ENCODE measurements at places on chromosomes 11 and 22. TPM values are rescaled to one million over a fixed set of nuclear protein-coding genes. Genes with fewer than 3 reads are reported as not detected.

Gene KCTD14
- 6.9 TPM for total RNA-seq

Gene BTBD18
- total RNA-seq = not detected

Gene PAMR1
- total RNA-seq = 26.1 TPM

Gene FERMT3
- 1.8 TPM for total RNA-seq

Gene FAT3
- 0.59 TPM for total RNA-seq

Gene NCAPD3
- total RNA-seq = 20.5 TPM

Gene DRAP1
- total RNA-seq = 419 TPM

Gene ZNF214
- total RNA-seq = 0.89 TPM

Gene RFPL2
- total RNA-seq = not detected

Gene SAMM50
- total RNA-seq = 49.5 TPM

Gene TECTA
- under 0.01 TPM for total RNA-seq

Gene KIAA0930
- 15.5 TPM for total RNA-seq

Gene SCGB1C1
- not detected for total RNA-seq

Gene LSP1
- total RNA-seq = 2.0 TPM

Gene PHF21B
- not detected for total RNA-seq

Gene CENATAC
- total RNA-seq = 7.1 TPM

Gene PPFIBP2
- 4.9 TPM for total RNA-seq

Gene SLCO2B1
- not detected for total RNA-seq

Gene XPNPEP3
- total RNA-seq = 8.1 TPM

Gene PARVA
- 27.4 TPM for total RNA-seq

Gene SAA4
- not detected for total RNA-seq

Gene MICALL1
- 26.2 TPM for total RNA-seq

Gene PLEKHA7
- 3.1 TPM for total RNA-seq

Gene ATG16L2
- total RNA-seq = 6.9 TPM

Gene OR51L1
- not detected for total RNA-seq

Gene MS4A4A
- total RNA-seq = not detected

Gene CSNK2A3
- total RNA-seq = 1.0 TPM

Gene TIMM10
- 53.1 TPM for total RNA-seq

Gene PYGM
- total RNA-seq = 0.30 TPM

Gene CNTN5
- total RNA-seq = not detected

Gene CRYBB2
- not detected for total RNA-seq

Gene TRIM29
- not detected for total RNA-seq

Gene FAM180B
- total RNA-seq = not detected

Gene ARRB1
- total RNA-seq = 5.2 TPM

Gene NXPE2
- not detected for total RNA-seq

Gene FZD4
- total RNA-seq = 2.4 TPM

Gene HSPB2
- not detected for total RNA-seq

Gene C11orf16
- total RNA-seq = not detected

Gene CYP2D6
- 0.17 TPM for total RNA-seq

Gene FGF19
- total RNA-seq = not detected

Gene C11orf97
- total RNA-seq = not detected

Gene CPT1A
- total RNA-seq = 5.9 TPM

Gene OR52I1
- not detected for total RNA-seq

Gene MUC5AC
- total RNA-seq = not detected

Gene PHOX2A
- total RNA-seq = not detected

Gene SLC6A5
- total RNA-seq = not detected

Gene TYR
- total RNA-seq = not detected

Gene ARHGAP20
- total RNA-seq = 0.59 TPM

Gene MUC2
- total RNA-seq = not detected

Gene RAB1B
- total RNA-seq = 148 TPM

Gene AMOTL1
- 19.2 TPM for total RNA-seq

All from bronchus fibroblast of lung (primary cell).